ENCODE measurements at places on chromosomes 7 and 10. TPM values are rescaled to one million over a fixed set of nuclear protein-coding genes. Genes with fewer than 3 reads are reported as not detected.

DNA sequence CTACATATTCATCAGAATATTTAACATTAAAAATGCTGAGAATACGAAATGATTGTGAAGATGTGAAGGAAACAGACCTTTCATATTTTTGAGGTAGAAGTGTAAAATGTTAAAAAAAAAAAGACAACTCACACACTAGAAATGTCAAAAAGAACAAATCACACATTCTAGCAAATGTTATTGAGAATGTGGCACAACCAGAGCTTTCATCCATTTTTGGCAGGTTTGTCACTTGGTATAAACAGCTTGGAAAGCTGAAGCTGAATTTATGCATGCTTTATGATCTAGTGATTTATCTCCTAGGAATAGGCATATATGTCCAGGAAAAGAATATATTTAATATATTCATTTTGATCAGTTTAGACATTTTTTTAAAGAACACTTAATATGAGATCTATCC, 784.9 kb upstream of the GHITM start:
- DNase-seq = no peak

DNA sequence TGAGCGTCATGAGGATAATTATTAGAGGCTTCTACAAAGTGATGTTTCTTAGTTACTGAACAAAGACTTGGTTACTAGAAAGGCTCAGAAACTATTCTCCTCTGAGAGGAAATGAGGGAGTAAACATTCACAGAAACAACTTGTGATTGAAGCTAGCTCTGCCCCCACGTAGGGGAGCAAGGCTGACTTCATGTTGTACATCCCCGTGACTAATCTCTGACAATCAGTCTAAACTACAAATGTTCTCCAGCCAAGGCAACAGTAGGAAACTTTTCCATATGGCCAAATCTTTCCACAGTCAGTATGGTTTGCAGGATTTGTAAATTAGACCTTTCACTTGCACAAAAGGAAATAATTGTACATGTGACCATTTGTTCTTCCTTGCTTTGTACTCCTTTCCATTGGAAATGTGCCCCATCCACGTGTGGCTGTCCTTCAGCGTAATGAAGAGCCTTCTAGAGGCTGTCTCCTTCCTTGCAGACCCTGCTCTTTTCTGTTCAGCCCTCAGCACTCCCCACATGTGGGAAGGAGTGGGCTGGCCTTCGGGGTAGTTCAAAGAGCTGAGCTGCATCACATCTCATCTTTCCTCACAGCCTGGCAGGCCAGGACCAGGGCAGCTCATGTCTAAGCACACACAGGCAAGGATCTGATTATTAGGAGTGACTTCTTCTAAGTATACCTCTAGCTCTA, 93.5 kb downstream of the PCGF5 start:
- DNase-seq = no peak

DNA sequence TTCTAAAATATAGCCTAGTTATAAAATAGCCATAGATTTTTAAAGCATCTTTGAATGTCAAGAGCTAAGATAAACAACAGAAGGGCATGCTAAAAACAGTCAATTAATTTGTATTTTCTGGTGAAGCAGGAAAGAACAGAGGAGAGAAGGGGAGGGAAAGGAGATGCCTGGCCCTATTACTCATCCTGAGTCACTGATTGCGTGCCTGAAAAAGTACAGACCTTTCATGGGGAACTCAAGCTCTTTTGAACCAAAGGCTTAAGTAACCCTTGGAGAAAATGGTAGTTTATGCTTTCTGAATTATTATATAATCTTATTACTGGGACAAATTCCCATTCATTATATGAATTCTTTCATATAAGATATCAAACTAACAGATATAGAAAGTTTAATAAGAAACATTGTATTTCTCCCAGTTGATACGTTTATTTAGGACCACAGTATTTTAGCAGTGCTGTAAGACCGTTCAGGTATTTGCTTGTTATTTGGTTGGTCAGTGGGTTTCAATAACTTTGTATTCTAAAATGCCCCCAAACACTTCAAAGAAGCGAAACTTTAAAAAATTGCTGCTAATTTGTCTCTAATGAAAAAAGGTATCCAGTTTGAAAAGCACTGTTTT, 151.3 kb downstream of the HGF start:
- DNase-seq = no peak

DNA sequence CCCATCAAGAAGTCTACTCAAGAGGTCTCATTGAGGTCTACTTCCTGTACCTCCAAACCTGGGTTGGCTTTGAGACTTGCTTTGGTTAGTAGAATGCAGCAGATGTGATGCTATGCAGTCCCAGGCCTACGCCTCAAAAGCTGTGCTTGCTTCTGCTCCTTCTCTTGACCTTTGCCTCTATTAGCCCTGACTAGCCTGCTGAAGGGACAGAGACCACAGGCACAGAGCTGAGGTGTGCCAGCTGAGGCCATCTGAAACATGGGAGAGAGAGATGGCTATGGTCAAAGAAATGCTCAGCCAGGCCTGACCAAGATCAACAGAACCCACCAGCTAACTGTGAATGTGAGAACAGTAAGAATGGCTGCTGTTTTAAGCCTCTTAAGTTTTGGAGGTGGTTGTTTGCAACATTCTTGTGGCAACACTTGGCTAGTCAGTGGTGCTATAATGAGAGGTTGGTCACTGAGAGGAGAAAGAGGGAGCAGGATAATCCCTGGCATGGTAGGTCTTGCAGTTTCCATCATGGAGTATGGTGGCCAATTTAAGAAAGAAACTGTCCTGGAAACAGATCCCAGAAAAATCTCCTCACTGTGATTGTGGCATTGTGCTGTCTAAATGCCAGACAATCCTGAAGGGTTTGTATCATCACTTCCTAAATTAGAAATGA, 176.1 kb upstream of the PHYHIPL start:
- DNase-seq = no peak

- DNase-seq = no peak
These were observed 9.0 kb downstream of the SLC16A12 start for GRCh38 chr10:89526358-89526757.

CHST12 gene
- 5.4 TPM for total RNA-seq

MMP21 gene
- total RNA-seq = 0.09 TPM

UBE2H gene
- 79.8 TPM for total RNA-seq

ITPRID1 gene
- total RNA-seq = 0.27 TPM

Data from cerebellum (tissue), 4 donors.